ENCODE measurements at places on chromosomes 6 and 20.
A peak's percentile ranks its signal among the peaks of the same experiment; 100 is the strongest.

DNA sequence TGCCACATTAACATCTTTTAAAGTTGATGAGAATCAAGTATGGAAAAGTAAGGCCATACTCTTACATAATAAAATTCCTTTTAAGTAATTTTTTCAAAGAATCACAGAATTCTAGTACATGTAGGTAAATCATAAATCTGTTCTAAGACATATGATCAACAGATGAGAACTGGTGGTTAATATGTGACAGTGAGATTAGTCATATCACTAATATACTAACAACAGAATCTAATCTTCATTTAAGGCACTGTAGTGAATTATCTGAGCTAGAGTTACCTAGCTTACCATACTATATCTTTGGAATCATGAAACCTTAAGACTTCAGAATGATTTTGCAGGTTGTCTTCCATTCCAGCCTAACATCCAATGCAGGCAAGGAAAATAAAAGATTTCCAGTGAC is 11.6 kb downstream of the PLN start:
- no peak for DNase-seq

GRCh38 chr6:161882196-161882765 is 608.4 kb upstream of the AGPAT4 start:
- DNase-seq, result no peak

GRCh38 chr6:139533573-139534471 is 159.4 kb upstream of the CITED2 start:
- DNase-seq, result peak; percentile 73

- DNase-seq, result no peak
Observed at GRCh38 chr6:162198925-162199324, 528.6 kb downstream of the PRKN start.

GRCh38 chr20:22904386-22904785 is 130.7 kb upstream of the SSTR4 start:
- no peak for DNase-seq

GRCh38 chr20:44204156-44204831 is 6.3 kb downstream of the OSER1 start:
- no peak for DNase-seq

- DNase-seq, result peak; percentile 79
Observed at GRCh38 chr20:44641325-44641724, 10.2 kb downstream of the ADA start.

GRCh38 chr20:1267809-1268374 is 1.8 kb downstream of the SNPH start:
- no peak for DNase-seq

DNA sequence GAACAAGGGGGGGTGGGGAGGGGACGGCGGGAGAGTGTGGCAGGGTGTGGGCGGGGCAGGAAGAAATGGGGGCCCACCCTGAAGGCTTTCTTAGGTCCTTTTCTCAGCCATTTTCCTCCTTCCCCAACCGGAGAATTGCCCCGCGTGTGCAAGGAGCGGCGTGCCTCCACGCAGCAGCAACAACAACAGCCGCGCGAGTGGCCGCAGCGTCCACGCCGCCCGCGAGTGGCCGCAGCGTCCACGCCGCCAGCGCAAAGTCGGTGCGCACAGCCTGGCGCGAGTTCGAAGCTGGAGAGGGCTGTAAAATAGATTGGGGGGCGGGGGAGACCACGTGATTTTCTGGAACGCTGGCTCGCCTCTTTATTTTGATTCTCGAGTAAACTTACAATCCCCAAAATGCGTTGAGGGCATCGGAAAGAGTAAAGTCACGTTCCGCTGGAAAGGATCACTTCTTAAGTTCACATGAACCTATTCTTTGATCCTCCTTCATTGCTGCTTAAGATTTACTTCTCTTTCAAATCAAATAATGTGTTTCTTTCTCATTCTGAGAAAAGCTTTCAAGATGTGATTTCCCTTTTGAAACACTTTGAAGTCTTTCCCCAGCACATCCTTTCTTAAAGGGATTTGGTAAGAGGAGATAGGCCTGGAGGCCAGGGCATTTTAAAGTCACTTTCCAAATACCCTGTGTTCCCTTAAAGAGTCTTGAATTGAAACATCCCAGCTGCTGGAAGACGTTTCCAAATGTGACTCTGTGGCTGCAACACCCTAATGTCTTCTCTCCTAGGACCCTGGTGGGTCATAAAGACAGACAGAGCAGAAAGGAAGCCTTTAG is 66.7 kb upstream of the ZNF217 start:
- no peak for DNase-seq

- DNase-seq, result no peak
Observed at GRCh38 chr6:42095094-42095493, 44.8 kb downstream of the TAF8 start.

DNA sequence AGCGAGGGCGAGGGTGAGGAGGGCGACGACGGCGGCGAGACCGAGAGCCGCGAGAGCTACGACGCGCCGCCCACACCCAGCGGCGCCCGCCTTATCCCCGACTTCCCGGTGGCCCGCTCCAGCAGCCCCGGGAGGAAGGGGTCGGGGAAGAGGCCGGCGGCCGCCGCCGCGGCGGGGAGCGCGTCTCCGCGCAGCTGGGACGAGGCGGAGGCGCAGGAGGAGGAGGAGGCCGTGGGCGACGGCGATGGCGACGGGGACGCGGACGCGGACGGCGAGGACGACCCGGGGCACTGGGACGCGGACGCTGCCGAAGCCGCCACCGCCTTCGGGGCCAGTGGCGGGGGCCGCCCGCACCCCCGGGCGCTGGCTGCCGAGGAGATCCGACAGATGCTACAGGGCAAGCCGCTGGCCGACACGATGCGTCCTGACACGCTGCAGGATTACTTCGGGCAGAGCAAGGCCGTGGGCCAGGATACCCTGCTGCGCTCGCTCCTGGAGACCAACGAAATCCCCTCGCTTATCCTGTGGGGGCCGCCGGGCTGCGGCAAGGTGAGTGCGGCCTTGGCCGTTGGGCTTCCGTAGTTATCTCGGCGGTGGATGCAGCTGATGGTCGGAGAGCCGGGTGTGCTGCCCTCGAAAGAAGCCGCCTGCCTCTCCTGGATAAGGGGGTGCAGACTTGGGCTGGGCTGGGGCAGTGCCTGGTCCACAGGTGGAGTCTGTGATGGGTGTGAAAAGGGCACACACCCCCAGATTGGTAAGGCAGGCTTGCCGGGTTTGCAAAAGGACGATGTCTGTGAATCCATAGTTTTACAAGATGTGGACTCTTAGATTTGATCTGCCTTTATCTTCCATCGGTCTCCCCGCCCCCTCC is 938 bp downstream of the WRNIP1 start:
- DNase-seq, result peak; percentile 27

GRCh38 chr6:8434727-8435092 is 635 bp downstream of the SLC35B3 start:
- no peak for DNase-seq

GRCh38 chr20:45128099-45128498 is 3.8 kb upstream of the WFDC12 start:
- no peak for DNase-seq

- DNase-seq, result no peak
Observed at GRCh38 chr6:137473598-137473997, 20.6 kb downstream of the OLIG3 start.

DNA sequence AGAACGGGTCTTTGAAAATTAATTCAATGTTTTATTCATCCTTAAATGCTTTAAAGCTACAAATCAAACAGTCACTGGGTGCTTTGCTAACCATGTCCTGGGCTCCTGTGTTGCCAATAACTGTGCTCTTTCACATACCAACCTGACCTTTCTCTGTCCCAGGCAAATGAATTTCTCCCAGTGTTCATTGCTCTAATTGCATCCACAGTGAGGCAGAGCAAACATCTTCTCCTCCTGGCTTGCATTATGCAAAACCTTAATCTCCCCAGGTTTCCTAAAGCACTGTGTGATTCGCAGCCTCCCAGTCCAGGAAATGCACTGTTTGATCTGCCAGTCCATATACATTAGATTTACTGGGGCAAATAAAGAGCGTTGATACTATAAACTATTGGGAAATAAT is 219.0 kb downstream of the PREX1 start:
- DNase-seq, result no peak

DNA sequence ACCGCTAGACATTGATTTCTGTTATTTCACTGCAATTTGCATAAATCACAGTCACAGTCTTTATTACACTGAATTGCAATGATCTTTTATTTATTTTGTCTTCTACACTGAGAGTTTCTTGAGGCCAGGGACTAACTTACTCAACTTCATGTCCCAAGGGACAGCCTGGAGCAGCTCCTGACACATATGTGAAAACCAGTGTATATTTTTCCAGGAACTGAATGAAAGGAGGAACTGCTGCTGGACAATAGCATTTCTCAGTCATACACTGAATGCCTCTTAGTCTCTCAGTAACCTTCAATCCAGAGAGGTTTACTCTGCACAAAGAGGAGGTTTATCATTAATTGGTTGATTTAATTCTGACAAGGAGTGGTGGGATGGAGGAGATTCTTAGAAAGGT is 5.9 kb downstream of the F13A1 start:
- peak; percentile 10 for DNase-seq

GRCh38 chr6:132209351-132209750 is 191.9 kb downstream of the MOXD1 start:
- no peak for DNase-seq

DNA sequence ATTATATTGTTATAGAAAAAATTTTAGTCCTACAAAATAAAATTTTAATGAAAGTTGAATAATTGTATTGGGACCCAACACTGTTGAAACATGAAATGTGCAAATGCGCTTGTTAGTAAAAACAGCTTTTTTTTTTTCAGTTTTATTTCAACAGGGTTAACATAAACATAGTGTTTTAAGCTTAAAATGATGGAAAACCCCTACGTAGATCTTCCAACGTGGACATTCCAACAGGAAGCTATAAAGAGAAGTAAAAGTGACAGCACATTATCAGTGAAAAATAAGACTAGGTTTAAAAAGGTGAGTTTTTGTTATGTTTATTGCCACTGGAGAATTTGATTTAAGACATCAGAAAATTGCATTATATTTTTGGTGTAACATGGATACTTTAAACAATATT is 6.5 kb upstream of the GPR31 start:
- DNase-seq, result no peak

- DNase-seq, result no peak
Observed at GRCh38 chr6:22294301-22294700, 2.5 kb downstream of the PRL start.

GRCh38 chr6:31070711-31071197 is 41.6 kb downstream of the C6orf15 start:
- DNase-seq, result no peak

- DNase-seq, result peak; percentile 64
Observed at GRCh38 chr6:143528164-143528811, 16.8 kb upstream of the FUCA2 start.

DNA sequence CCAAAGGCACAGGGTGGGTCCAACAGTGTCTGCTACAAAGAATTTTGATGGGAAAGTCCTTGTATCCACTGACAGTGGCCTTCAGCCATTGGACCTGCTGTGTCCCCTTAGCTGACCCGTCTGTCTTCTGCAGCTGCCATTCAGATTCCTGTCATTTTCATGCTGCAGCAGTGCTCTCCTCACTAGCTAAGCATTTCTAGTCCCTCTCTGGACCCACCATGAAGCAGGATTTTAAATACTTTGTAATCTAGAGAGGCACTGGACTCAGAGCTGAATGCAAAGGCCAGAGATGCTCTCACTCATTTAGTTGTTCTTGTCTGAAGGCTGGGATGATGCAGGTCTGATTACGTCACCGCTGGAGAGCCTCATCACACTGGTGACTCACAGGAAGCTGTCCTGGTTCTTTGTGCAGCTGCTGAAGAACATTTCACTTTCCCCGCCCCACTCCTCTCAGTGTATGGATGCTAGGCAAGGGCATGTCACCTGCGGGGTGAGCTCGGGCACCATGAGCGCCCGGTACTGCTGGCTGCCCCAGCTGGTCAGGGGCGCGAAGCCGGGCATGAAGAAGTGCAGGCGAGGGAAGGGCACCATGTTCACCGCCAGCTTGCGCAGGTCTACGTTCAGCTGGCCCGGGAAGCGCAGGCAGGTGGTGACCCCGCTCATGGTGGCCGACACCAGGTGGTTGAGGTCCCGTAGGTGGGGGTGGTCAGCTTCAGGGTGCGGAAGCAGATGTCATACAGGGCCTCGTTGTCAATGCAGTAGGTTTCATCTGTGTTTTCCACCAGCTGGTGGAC is 19.4 kb upstream of the TUBB2A start:
- DNase-seq, result peak; percentile 68
